ENCODE measurements at places on chromosomes 7 and 10.

GRCh38 chr7:105345725-105346124 lies 43.0 kb downstream of the SRPK2 start:
- peak overlapping the region; percentile 91 for H3K4me3 ChIP-seq
- H3K27ac ChIP-seq: peak overlapping the region; percentile 83
- H3K27me3 ChIP-seq: peaks cover 9% of the 10 kb centered on the region
- peaks cover 70% of the 10 kb centered on the region for H3K4me1 ChIP-seq

DNA sequence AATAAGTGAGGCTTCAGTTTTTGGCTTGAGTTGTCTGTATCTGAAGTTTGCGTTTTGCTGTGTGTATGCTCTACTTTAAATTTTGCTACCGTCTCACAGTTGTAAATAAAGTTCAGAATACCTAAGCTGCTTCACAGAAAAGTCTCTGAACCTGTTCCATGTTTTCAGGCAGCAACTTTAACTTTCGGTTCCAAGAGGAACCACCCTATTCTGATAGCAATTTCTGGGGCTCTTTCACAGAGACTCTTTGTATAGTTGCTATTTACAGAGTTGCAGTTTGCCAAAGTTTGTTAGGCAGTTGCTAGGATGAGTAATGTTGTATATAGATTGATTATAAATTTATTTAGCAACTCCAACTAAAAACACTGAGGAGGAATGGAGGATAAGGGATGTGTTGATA lies 5.7 kb downstream of the FAM221A start:
- no peak overlapping the region for H3K4me3 ChIP-seq
- peaks cover 3% of the 10 kb centered on the region for H3K36me3 ChIP-seq
- DNase-seq: no peak
- H3K4me1 ChIP-seq: peaks cover 4% of the 10 kb centered on the region
- H3K27me3 ChIP-seq: no peaks in the 10 kb centered on the region

DNA sequence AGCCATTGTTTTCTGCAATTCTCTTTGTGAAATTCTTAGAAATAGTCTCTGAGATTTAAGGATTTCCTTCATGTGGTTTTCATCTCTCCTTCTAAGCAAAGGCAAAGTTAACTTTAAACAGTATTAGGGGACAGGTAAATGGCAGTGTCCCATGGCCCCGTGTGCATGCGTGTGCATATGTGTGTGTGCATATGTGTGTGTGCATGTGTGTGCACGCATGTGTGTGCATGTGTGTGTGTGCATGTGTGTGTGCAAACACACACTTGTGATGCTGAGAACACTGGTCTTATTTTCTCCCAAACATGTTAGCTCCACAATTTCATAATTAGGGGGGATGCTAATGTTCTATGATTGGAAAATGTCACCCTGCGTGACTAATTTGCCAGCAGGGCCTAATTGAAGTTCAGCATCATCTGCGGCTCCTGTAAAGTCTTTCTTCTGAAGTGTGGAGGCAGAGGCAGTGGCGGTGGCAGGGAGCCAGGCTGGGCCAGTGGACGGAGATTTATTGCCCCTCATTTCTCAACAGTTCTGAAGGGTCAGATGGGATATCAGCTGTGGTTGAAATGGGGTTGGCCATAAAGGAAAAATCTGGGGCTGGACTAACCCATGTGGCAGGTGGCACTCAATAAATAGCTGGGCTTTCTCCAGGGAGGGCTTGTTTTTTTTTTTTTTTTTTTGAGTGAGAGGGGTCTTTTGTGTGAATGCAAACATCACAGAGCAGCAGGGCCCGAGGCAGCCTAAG lies 289.3 kb upstream of the PODXL start:
- no peak for DNase-seq
- H3K4me1 ChIP-seq: no peaks in the 10 kb centered on the region
- H3K36me3 ChIP-seq: no peaks in the 10 kb centered on the region
- peaks cover 12% of the 10 kb centered on the region for H3K27me3 ChIP-seq

DNA sequence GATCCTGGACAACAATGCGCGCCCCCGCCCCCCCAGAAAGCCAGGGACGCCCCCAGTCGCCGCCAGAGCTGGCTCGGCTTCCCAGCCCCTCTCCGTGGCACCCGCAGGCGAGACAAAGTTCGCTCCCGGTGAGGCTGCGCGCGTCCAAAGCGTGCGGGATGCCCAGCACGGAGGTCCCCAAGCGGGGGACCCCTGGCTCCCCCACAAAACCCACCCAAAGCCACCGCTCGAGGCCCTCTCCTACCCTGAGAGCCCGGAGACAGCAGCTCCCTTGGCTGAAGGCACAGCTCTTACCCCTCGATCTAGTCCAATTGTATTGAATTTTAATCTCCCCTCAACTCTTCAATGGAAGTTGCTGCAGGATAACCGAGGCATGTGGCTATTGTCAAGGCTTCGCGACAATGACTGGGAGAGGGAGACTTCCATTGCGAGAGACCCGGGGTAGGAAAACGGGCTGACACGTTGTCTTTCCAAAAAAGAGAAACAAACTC lies 305.3 kb downstream of the PRPF18 start:
- H3K27ac ChIP-seq: no peak overlapping the region
- peaks cover 21% of the 10 kb centered on the region for H3K27me3 ChIP-seq
- no peak for DNase-seq
- H3K36me3 ChIP-seq: peaks cover 1% of the 10 kb centered on the region

DNA sequence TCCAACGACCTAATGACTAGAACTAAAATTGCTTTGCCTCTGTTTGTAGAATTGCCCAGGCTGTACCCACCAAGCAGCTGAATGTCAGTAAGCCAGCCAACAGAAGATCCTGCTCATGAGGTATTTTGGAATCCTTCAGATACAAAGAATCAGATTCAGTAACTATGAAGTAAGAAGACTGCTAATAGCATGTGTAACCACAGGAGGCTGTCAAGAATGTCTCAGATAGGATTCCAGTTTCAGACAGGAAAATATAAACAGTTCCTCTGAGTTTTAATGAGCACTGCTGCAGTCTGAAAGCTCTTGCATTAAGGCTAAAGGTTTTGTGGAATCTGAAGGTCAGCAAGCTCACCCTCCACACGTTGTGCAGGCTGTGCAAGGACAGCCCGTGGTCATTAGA lies 112.6 kb upstream of the ADAM12 start:
- no peak for DNase-seq
- H3K27me3 ChIP-seq: no peaks in the 10 kb centered on the region
- no peak overlapping the region for H3K4me3 ChIP-seq
- no peaks in the 10 kb centered on the region for H3K4me1 ChIP-seq
- H3K27ac ChIP-seq: no peak overlapping the region
- no peaks in the 10 kb centered on the region for H3K36me3 ChIP-seq

- no peaks in the 10 kb centered on the region for H3K36me3 ChIP-seq
- DNase-seq: no peak
Observed at GRCh38 chr10:31708046-31708445, 220.6 kb downstream of the ARHGAP12 start.

DNA sequence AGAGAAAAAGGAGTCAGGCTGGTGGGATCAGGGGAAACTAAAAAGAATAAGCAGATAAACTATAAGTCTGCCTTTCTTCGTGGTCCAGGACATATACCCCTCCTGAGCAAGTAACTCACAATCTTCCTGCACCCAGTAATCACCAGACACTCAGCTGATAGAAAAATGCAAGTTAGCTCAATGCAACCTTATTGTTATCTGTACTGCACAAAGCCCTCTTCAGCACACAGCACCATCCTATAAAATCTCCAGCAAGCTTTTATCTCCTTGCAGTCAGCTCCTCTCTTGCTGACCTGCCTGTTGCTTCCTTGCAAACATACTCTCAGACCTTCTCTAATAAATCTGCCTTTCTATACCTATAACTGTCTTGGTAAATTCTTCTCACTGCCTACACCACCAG lies 6.7 kb downstream of the SLC37A3 start:
- no peak overlapping the region for H3K27ac ChIP-seq
- H3K4me3 ChIP-seq: no peak overlapping the region
- H3K36me3 ChIP-seq: no peaks in the 10 kb centered on the region
- no peak for DNase-seq
- peaks cover 7% of the 10 kb centered on the region for H3K4me1 ChIP-seq

- H3K4me3 ChIP-seq: no peak overlapping the region
- no peak overlapping the region for H3K27ac ChIP-seq
- H3K27me3 ChIP-seq: no peaks in the 10 kb centered on the region
- H3K4me1 ChIP-seq: peaks cover 32% of the 10 kb centered on the region
- DNase-seq: no peak
Observed at GRCh38 chr10:21926949-21927348, 76.6 kb downstream of the DNAJC1 start.

DNA sequence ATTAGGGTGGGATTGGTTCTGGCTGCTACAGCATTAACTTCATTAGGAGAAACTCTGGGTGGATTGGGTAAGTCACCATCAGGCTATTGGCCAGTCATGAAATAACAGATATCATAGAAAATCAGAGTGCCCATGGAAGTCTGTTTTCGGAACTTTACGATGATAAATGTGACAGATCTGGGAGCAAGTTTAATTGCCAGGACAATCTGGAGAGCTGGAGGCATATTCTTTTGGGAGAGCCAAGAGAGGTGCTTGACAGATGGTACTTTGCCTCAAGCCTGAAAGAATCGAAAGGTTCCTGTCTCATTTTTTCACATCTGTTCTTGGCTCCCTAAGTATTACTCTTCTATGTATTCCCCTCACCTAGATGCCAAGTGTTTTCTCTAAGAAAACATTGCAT lies 369.9 kb downstream of the CNTNAP2 start:
- no peak overlapping the region for H3K4me3 ChIP-seq
- H3K4me1 ChIP-seq: no peaks in the 10 kb centered on the region
- H3K27me3 ChIP-seq: peaks cover 1% of the 10 kb centered on the region

DNA sequence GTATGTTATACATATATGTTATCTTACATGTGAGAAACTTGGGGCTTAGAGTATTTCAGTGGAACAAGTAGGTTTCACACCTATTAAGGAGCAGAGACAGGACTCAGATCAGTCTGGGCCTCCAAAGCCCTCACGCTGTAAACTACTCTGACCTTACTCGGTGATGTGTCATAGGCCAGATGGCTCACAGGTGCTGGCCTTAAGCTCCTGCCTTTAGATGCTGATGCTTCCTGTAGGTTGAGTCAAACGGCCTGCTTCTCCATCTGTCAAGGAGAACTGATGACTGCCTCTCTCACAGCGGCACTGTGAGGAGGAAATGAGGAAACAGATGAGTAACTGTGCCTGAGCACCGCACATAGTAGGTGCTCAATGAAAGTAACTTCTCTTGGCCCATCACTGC lies 312.6 kb upstream of the COBL start:
- H3K27ac ChIP-seq: no peak overlapping the region
- no peaks in the 10 kb centered on the region for H3K27me3 ChIP-seq
- H3K4me3 ChIP-seq: no peak overlapping the region

DNA sequence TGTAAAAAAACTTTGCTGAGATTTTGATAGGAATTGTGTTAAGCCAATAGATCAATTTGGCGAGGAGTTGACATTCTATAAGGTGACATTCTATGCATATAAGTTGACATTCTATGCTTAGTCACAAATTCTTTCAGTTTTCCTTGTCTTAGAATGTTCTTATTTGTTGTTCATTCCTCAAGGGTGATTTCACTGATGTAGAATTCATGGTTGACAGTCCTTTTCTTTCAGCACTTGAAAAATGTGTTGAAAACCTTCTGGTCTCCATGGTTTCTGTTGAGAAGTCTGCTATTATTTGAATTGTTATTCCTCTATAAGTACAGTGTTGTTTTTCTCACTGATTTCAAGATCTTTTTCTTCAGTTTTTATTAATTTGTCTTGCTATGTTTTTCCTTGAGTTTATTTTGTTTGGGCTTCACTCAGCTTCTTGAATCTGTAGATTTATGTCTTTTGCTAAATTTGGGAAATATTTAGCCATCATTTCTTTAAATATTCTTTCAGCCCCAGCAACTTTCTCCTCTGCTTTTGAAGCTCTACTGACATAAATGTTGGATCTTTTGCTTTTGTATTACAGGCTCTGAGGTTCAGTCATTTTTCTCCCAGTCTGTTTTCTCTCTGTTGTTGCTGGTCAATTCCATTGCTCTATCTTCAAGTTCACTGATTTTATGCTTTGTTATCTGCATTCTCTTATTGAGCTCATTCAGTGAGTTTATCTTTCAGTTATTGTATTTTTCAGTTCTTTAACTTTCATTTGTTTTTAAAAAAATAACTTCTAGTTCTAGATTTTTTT lies 154.9 kb downstream of the SDK1 start:
- H3K27me3 ChIP-seq: peaks cover 12% of the 10 kb centered on the region
- no peaks in the 10 kb centered on the region for H3K36me3 ChIP-seq
- no peak overlapping the region for H3K27ac ChIP-seq

- DNase-seq: no peak
- no peaks in the 10 kb centered on the region for H3K27me3 ChIP-seq
- no peaks in the 10 kb centered on the region for H3K36me3 ChIP-seq
- peak overlapping the region; percentile 55 for H3K27ac ChIP-seq
- H3K4me3 ChIP-seq: peak overlapping the region; percentile 88
Observed at GRCh38 chr10:14879928-14880193, 1.2 kb downstream of the SUV39H2 start.

- no peak for DNase-seq
- H3K4me3 ChIP-seq: no peak overlapping the region
- H3K4me1 ChIP-seq: no peaks in the 10 kb centered on the region
- H3K27ac ChIP-seq: no peak overlapping the region
- H3K27me3 ChIP-seq: peaks cover 2% of the 10 kb centered on the region
Observed at GRCh38 chr7:24337180-24337579, 53.2 kb downstream of the NPY start.

All from immature natural killer cell (primary cell).